Heart right ventricle (tissue), 16 donors: ENCODE measurements at places on chromosomes 6 and 20. TPM values are rescaled to one million over a fixed set of nuclear protein-coding genes. Genes with fewer than 3 reads are reported as not detected.

DNA sequence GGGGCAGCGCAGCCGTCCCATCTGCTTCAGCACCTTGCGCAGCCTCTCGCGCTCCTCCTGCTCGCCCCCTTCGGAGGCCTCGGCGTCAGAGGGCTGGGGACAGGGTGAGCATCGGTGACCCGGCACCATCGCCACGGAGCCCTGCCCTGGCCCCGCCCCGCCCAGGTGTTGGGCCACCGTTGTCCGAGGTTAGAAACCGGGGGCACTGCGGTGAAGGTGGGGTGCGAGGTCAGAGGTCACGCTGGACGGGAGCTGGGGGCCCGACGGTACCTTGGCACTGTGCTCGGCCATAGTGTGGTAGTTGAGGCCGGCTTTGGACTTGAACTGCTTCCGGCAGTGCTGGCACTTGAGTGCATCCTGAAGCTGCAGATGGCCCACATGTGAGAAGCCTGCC, 6.4 kb downstream of the ZNF512B start:
- peak; percentile 10 for DNase-seq

FABP7 gene
- 0.16 TPM for polyA plus RNA-seq

FGD2 gene
- 2.8 TPM for polyA plus RNA-seq

DNA sequence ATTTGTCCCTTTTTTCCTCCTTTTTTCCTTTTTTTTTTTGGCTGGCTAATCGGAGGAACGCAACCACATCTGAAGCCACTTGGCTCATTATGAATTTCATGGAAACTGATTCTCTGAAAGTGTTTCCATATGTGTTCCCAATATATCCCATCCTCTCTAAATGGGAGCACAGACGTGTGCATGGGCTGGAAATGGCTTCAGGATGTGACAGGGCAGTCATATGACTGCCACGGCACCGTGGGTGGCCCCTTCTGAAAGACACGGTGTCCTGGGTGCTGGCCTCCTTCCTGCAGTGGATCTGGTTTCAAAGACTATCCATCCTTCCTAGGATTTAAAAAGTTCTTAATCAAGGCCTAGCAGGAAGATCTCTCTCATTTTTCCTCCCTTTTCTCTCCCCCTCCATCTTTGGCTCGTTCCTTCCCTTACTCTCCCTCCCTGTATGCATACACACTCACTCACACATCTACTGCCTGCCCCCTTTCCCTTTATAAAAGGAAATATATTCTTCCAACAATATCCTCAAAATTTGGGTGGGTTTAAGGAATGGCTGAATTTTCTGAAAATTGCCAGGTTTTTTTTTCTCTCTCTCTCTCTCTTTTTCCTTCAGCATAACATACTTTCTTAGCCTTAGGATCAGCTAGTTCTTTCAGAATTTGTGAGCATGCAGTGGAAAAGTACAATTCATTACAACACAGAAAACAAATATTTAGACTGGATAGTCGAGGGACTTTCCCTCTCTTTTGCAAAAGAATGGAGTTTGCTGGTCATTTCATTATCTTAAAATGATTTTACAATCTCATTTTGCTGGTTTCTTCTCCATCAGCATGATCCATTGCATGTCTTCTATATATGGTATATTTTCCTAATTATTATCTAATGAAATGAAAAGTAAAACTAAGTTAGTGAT, 161.2 kb upstream of the SUPT3H start:
- DNase-seq = no peak

DNA sequence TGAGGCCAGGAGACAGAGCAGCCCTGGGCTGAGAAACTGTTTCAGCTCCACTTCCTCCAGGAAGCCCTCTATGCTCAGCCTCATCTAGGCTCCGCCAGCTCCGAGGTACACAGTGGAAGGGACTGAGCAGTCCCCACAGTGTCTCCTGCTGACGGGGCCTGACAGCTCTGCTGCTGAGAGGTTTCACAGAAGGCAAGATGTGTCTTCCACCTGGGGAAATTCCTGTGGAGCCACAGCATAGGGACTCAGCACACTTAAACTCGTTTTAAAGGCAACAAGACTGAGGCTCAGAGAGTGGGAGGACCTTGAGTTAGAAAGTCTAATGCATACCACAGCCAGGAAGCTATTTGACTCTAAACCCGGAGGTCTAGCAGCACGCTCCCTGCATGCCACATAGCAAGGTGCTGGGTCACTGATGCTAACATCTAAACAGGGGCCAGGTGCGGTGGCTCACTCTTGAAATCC, 6.8 kb downstream of the ADA start:
- DNase-seq = no peak

- no peak for DNase-seq
These were observed 20.6 kb downstream of the JARID2 start for GRCh38 chr6:15266423-15266996.

RGS17 gene
- polyA plus RNA-seq = 0.07 TPM

GRCh38 chr20:13644010-13644409, 5.3 kb upstream of the TASP1 start:
- no peak for DNase-seq

GRCh38 chr6:165732696-165733488, 69.9 kb upstream of the PDE10A start:
- no peak for DNase-seq

- DNase-seq = no peak
These were observed 146.7 kb upstream of the PTPN1 start for GRCh38 chr20:50363479-50363878.

DNA sequence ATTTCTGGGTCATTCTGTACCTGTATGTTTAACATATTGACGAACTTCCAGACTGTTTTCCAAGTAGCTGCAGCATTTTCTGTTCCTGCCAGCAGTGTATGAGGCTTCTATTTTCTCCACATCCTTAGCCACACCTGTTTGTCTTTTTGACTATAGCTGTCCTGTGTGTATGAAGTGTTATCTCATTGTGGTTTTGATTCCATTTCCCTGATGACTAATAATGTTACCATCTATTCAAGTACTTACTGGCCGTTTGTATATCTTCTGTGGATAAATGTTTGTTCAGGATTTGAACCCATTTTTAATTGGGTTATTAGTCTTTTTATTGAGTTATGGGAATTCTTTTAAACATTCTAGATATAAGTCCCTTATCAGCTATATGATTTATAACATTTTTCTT, 95.2 kb downstream of the JAG1 start:
- DNase-seq = no peak

ZC2HC1B gene
- polyA plus RNA-seq = not detected

DNA sequence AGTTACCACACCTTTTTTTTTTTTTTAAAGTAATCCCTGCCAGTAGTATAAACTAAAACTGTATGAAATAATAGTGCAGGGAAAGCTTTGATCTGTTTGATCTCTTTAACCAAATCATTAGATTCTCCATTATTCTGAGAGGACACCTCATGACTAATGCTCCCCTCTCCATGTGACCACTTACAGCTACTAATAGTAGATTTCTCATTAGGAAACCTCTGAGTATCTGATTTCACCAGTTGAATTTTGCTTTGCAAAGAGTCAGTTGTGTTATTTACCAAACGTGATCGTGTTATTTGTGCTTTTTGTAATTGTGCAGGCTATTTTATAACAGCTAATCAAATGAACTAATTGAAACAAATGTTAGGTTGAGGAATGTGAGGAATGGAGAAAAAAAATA, 12.5 kb downstream of the CASP8AP2 start:
- no peak for DNase-seq

PRDM13 gene
- polyA plus RNA-seq = not detected

ANKRD66 gene
- polyA plus RNA-seq = not detected

TRAPPC3L gene
- polyA plus RNA-seq = 0.03 TPM

DNA sequence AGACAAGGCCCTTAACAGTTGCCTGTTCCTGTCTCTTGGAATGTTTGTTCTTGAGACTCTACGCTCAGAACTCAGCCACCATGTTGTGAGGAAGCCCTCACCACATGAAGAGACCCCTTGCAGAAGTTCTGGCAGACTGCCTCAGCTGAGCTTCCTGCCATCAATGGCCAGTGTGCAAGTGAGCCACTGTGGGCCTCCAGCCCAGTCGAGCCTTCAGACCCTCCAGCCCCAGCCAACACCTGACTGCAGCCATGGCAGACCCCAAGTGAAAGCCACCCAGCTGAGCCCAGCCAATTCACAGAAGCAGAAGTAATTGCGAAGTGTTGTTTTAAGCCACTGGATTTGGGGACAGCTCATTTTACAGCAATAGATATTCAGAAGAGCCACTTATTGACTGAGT, 78.3 kb downstream of the SNX5 start:
- no peak for DNase-seq

DNA sequence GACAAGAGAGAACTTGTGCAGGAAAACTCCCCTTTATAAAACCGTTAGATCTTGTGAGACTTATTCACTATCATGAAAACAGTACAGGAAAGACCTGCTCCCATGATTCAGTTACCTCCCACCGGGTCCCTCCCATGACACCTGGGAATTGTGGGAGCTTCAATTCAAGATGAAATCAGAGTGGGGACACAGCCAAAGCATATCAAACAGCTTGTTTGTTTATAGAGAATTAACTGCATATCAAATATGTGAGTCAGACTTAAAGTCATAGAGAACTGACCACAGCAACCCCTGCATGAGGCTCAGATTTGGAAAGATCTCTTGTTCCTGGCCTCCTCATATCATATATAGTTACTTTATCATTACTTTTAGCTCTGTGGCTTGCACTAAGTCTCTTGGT, 29.1 kb upstream of the HDAC2 start:
- DNase-seq = no peak

GRCh38 chr6:161639772-161640171, 365.9 kb upstream of the AGPAT4 start:
- DNase-seq = no peak

ADGRF1 gene
- not detected for polyA plus RNA-seq

DNA sequence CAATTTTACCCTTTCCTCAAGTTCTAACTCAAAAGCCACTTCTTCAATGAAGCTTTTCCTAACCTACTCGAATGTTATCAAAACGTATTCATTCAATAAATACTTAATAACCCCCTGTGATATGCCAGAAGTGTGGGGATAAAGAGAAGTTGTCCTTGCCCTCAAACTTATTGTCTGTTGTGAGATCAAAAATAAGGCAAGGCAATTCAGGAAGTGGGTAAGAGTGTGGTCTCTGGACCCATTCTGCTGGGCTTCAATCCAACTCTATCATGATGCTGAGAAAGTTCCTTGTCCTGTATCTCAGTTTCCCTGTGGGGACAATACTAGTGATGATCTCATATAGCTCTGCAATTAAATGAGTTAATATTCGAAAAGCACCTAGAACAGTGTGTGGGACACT, 92.8 kb downstream of the PRDM1 start:
- no peak for DNase-seq

DNA sequence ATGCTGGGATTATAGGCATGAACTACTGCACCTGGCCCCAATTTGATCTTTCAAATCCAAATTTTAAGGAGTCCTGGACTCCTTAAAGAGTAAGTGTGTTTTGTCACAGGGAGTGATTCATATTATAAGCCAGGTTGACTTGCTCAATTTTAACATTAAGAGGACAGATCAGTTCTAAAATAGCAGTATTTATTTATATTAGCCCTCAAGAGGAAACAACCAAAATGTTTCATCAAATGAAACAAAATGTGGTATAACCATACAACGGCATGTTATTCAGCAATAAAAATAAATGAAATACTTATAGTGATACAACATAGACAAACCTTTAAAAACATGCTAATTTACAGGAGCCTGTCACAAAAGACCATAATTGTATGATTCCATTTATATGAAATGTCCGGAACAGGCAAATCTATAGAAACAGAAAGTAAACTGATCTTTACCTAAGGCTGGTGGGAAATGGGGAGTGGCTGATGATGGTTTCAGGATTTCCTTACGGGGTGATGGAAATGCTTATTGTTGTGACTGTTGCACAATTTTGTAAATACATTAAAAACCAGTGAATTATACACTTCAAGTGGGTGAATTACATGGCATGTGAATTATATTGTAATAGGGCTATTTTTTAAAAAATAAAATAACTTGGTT, 637.4 kb downstream of the MMUT start:
- no peak for DNase-seq

GRCh38 chr6:98845211-98846020, 11.0 kb downstream of the POU3F2 start:
- peak; percentile 63 for DNase-seq

OLIG3 gene
- polyA plus RNA-seq = not detected

GRCh38 chr6:169145496-169145895, 108.2 kb downstream of the THBS2 start:
- DNase-seq = no peak

NOX3 gene
- polyA plus RNA-seq = not detected

GRCh38 chr6:149334682-149335160, 17.2 kb downstream of the TAB2 start:
- no peak for DNase-seq

THBD gene
- polyA plus RNA-seq = 20.6 TPM

DNA sequence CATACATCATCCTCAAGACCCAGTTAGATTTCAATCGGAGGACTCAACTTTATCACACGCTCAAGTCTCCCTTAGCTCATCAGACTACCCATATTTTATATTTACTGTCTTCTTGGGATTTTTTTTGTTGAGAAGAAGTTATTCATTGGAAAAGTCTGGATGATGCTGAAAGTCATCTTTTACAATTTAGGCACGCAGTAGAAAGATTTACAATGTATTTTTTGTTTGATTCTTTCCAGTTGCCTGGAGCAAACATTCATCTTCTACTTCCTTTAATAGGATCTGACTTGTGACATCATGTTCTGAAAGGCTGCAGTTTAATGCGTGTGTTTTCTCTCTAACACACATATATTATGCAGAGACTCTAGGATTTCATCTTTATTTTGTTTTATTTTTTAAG, 235.7 kb downstream of the DOK5 start:
- DNase-seq = no peak

DNA sequence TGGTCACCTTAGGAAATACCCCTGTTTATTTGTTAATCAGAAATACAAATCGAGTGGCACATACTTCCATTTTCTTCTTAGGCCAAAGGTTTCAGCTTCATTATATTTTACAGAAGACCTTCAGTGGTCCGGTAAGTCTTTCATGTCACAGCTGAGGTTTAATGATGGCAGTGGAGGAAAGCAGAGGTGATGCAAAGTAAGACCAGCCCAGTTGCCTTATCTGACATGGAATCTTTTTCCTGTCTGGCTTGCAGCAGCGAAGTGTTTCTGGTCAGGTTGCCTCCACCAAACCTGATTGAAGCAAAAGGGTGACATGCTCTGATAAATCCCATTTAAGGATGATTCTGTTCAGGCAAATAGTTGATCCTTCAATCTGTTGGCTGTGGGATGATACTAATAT, 100.0 kb downstream of the PRDM1 start:
- no peak for DNase-seq

- DNase-seq = no peak
These were observed 58.0 kb upstream of the TMEM200A start for GRCh38 chr6:130307752-130308361.

DNA sequence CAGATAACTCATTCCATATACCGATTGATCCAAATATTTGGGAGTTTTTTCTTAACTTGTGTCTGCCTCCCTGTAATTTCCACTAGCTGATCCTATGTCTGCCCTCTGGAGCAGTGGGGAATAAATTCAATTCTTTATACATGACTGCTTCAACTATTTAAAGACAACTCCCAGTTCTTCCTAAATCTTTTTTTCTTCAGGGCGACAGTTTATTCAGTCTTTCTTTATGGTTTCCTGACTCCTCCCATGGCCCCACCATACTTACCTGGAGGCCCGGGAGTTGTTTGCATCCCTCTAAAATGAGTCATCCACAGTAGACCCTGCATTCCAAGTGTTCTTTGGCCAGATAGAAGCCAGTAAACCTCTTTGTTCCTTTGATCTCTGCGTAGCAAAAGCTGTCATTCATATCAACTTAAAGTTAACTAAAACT, 73.6 kb downstream of the LCA5 start:
- no peak for DNase-seq
